ENCODE measurements at places on chromosomes 3 and 15.

- DNase-seq: no peak
Measured at GRCh38 chr3:13324835-13325501, 95.2 kb downstream of the NUP210 start.

DNA sequence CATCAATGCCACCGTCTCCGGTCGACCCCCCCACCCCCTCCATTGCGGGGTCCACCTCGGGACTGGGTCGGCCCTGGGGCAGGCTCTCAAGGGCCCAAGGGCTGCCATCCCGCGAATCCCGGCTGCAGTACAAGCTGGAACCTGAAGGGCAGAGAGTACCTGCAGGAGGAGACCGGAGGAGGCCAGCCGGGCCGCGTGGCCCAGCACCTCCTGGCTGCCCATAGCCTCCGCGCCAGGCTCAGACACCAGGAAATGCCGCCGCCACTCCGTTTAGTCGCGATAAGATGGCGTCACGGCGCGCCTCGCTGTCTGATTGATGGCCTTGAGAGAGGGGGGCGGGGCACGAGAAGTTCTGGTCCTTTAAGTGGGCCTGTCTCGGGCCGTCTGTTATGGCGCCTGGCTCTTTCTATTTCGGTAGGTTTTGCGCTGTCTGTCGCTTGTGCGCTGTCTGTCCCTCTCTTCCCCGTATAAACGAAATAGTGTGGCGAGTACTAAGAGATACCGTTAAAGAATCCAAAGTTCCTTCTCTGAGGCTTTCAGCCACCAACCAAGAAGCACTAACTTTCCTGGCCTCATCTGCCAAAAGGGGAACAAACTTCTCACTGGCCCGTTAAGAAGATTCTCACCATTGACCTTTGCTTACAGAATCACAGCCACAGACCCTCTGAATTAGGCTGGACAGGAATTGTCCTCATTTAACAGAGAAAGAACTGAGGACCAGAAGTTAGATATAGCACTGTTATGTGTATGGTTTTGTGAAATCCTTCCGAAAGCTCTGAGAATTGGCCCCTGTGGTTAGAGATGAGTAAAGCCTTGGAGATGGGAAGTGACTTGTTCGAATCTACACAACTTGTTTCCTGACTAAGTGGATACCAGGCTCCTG is at the start of gene RFT1:
TSS of gene RFT1 (minus strand) at position 257 of the 883 bp plus-strand sequence. CDS start at position 222, 35 bp downstream.
- peak; percentile 97 for DNase-seq

DNA sequence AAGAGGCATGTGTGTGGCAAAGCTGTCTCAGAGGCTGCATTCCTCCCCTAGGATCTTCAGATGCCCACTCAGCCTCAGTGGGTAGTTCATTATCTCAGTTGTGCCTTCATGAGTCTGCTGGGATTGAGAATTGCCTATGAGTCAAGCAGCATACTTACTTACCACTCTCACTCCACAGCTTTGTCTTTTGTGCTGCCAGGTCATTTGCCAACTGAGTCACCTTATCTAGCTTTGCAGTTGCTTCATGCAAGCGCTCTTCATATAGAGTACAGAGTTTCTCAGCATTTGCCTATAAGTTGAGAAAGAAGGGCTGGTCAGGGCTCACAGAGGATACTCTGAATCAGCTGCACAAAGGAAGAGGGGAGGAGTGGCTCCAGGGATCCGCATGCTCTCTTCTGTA is 89.5 kb downstream of the MYH15 start:
- DNase-seq: peak; percentile 95

DNA sequence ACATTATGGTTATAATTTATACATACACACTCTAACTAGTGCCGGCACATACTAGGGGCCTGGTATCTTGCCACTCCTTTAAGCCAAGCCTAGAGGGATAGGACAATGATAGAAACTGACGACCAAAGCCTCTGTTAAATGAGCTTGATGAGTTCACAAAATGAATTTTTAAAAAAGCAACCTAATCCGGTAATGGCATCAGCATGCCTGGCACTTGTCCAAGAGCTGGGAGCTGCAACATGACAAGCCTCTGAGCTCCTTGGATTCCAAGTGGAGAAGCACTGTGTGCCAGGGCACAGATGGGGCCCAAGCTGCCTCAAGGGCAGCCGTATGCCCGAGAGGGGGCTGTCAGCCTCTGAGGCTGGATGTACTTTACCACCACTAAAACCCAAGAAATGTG is 9.7 kb downstream of the ETV5 start:
- peak; percentile 52 for DNase-seq

DNA sequence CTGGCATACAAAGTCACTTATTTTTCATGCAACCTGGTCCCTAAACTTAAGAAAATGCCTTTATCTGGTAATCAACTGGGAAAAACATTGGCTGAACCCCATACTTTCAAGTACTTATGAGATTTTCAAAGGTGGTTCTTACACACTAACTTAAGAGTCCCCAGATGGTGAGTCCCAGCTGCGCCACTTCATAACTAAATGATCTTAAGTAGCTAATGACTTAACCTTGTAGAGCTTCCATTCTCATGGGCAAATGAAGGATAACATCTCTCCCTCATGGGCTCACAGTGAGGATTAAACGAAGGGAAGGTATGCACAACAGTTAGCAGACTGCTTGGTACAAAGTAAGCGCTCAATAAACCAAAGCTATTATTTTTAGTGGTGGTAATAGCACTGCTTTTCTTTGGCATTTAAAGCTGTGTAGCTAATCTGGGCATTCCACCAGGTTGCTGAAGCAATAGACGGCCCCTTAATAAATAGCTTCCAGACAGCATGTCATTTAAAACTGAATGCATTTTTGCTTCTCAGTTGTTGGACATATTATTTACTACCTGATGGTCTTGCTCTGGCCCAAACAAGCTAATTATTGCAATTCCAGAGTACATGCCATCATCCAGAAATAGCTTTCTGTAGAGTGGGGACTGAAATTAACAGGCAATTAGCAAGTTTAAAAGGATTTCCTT is 55.4 kb downstream of the LIPC start:
- no peak for DNase-seq

DNA sequence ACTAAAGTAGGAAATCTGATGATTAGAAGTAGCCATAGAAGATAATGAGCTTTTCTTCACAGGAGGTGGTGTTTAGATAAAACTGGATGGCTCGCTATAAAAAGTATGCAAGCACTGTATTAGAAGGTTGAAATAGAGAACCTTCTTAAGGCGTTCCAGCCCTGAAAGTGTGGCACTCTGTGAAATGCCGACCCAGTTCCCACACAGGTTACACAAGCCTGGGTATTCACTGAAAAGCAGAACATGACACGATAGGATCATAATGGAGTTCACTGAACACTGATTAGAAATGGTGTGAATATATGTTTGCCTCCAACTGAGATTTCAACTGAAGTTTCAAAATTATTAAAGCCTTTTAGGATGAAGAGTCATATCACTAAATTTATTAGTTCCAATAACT is 15.0 kb upstream of the LRRC34 start:
- DNase-seq: no peak

GRCh38 chr3:23162934-23163333 is 40.2 kb upstream of the UBE2E2 start:
- DNase-seq: no peak

DNA sequence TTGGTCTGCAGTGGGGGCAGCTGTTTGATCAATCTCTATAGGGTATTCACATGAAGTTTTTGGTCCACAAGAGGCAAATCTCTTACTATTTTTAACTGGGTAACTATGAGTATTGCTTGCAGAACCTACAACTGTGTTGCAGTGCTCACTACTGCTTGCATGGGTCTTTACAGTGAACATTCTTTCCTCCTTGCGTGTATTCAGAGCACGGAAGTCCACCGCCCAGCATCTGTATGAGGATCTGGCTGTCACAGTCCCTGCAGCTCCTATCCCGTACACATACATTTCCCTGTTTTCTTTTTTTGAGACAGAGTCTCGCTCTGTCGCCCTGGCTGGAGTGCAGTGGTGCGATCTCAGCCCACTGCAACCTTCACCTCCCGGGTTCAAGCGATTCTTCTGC is 449.9 kb downstream of the FGF12 start:
- peak; percentile 15 for DNase-seq

- peak; percentile 53 for DNase-seq
Measured at GRCh38 chr15:63551400-63551799, 45.8 kb upstream of the FBXL22 start.

- DNase-seq: no peak
Measured at GRCh38 chr15:77573802-77574201, 58.9 kb downstream of the LINGO1 start.

- no peak for DNase-seq
Measured at GRCh38 chr15:69789648-69790393, 307.9 kb downstream of the TLE3 start.

- DNase-seq: peak; percentile 23
Measured at GRCh38 chr3:47108546-47108945, 55.4 kb downstream of the SETD2 start.

GRCh38 chr3:24518990-24519367 is 24.3 kb upstream of the THRB start:
- no peak for DNase-seq

- peak; percentile 1 for DNase-seq
Measured at GRCh38 chr15:25268166-25268565, 170.7 kb downstream of the UBE3A start.

- DNase-seq: no peak
Measured at GRCh38 chr15:88477126-88477525, 9.6 kb downstream of the MRPS11 start.

DNA sequence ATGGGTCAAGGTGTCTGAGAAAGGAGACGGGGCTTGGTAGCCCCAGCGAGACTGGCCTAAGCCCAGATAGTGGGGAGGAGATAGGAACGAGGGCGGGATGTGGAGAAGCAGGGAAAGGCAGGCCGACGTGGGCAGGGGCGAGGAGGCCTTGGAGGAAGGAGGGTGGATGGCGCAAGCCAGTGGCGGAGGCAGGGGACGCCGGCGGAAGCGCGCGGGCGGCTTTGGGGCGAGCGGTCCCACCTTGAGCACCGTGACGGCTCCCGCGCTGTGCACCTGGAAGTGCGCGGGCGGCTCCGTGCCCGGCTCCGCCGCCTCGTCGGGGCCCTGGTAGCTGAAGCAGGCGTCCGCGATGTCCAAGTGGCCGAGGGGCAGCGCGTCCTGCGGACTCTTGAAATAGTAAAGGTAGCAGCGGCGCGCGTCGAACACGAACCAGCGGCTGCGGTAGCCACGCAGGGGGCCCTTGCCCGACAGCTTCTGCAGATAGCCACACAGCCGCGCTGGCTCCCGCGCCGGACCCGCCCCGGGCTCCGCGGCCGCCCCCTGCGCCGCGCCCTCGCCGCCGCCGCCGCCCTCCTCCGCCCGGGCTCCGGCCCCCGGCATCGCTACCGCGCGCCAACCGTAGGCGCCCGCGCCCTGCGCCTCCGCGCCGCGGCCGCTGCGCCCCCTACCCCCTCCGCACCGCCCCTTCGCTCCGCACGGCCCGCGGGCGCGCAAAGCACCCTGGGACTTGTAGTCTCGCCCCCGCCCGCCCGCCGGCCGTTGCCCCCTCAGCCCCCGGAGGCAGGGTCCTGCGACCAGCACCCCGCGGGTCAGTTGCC is at the start of gene TBC1D2B:
TSS of gene TBC1D2B (minus strand) at position 659 of the 818 bp plus-strand sequence. CDS start at position 600, 59 bp downstream.
- DNase-seq: peak; percentile 63

- DNase-seq: peak; percentile 16
Measured at GRCh38 chr15:33313491-33313890, 2.7 kb downstream of the RYR3 start.

DNA sequence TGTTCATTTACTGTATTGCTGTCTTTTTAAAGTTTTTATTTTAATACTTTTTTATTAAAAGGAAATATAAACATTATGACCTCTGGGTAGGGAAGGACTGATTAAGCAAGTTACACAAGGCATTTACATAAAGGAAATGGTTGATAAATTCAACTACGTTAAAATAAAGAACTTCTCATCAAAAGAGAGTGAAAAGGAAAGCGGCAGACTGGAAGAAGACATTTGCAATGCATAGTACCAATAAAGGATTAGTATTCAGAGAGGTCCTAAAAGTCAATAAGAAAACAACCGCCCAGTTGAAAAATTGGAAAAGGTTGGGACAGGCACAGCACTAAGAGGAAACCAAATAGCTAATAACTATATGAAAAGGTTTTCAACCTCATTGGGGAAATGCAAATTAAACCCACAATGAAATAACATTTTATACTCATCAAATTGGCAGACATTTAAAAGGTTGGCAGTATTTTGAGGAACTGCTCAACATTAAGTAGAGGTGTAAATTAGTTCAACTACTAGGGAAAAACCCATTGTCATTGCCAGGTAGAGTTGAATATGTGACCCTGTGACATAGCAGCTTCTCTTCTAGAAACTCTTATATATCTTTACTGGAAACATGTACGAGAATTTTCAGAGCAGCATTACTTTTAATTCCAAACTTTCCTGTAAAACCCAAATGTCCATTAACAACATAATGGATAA is 9.5 kb downstream of the PDE8A start:
- DNase-seq: no peak

- peak; percentile 57 for DNase-seq
Measured at GRCh38 chr3:180059356-180059755, 22.6 kb upstream of the PEX5L start.

GRCh38 chr3:8739757-8740504 is 6.3 kb downstream of the CAV3 start:
- DNase-seq: peak; percentile 94

GRCh38 chr3:178436773-178437172 is 99.5 kb upstream of the KCNMB2 start:
- peak; percentile 53 for DNase-seq

GRCh38 chr15:100707229-100707628 is 104.8 kb downstream of the ASB7 start:
- DNase-seq: no peak

GRCh38 chr15:33083232-33084081 is 111.1 kb downstream of the FMN1 start:
- DNase-seq: peak; percentile 69

DNA sequence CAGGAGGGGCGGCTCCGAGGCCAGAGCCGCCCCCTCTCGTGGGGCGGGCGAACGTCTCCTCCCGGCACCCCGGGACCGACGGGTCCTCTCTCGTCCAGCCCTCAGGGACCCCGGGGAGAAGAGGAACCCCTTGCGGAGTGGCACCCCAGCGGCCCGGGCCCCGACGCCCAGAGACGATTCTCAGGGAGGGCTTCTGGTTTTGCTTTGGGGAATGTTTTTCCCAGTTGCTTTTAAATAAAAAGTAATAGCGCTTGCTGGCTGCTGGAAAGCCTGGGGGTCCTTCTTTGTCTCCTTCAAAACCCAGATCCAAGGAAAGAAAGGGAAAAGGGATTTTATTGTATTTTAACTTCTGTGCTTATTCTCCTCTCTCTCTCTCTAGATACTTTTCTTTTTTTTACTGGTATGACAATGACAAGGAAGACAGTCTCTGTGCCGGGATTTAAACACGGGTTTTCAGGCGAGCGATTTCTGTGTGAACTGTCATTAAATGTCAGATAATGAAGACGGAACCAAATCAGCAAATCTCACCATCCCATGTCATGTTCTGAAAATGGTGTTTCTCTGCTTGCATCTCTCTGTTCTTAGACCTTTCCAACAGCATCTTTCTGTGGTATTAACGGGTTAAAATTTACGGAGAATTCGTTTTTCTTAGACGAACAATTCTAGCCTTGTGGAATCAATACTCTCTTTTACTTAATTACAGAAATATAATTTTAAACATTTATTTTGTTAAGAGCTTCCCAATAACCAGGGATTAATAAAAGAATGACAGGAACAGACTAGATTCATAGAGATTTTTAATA is 530 bp upstream of the PCOLCE2 start:
- no peak for DNase-seq

GRCh38 chr3:56370991-56371775 is 97.1 kb downstream of the ERC2 start:
- DNase-seq: no peak

- no peak for DNase-seq
Measured at GRCh38 chr15:77292969-77293558, 126.8 kb downstream of the PEAK1 start.

GRCh38 chr3:149152420-149152819 is 23.0 kb downstream of the HPS3 start:
- peak; percentile 49 for DNase-seq
